Effector CD4-positive, alpha-beta T cell (primary cell): ENCODE measurements at places on chromosomes 1 and 21.

GRCh38 chr1:172939475-172939874 is 111.3 kb downstream of the TNFSF18 start:
- DNase-seq, result no peak

DNA sequence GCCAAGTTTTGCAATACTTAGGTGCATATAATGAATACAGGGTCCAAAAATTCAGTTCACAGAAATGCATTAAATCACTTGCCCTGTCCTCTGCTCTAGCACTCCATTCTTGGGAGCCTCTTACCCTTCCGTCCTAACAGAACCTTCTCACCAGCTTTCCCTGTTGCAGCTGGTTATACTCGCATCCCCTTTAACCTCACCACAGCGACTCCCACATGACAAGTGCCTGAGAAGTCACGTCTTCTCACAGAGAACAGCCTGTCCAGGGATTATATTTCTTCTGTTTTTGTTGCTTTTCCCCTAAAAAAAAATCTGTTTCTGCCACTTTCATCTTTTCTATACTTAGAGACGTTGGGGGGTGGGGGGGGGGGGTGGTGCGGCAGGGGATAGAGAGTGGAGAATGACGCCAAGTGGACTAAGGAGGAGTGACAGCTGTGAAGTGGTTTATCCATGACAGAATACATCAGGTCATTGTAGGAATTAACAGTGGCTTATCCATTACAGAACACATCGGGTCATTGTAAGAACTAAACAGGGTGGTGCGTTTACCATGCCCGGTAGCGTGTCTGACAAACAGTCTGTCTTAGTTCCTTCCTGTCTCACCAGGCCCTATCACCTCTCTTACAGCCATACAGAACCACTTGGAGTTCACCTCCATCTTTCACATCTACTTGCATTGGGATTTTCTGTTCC is 117.6 kb downstream of the UBE2U start:
- DNase-seq, result no peak

DNA sequence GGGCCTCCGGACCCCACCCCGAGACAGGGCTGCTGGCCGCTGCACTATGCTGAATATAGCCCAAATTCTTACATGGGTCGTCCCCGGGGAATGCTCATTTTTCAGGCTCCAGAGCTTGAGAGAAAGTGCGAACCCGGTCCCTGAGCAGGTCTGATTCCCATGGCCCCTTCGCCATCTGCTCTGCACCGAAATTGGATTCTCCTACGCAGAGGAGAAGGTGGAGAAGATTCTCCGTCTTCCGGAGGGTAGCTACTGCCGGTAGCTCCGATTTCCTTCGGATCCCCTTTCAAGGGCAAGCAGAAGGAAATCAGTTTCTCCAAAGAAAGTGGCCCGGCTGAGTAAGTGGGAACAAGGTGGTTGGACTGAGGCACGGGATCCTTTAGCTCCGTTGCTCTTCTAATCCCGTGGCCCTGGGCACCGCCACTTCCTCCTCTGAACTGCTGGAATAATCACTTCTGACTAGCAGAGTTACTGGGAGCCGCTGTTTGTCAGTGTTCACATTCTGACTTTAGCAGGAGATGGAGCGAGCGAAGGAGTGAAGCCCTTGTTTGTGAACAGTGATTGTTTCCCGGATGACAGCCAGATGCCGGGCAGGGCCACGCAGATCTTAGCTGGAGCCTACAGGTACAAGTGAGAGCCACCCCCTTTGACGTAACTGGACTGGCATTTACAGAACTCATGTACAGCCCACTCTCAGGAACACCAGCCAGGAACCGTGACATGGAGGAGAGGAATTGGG is 1.1 kb upstream of the ZNF496 start:
- DNase-seq, result no peak

DNA sequence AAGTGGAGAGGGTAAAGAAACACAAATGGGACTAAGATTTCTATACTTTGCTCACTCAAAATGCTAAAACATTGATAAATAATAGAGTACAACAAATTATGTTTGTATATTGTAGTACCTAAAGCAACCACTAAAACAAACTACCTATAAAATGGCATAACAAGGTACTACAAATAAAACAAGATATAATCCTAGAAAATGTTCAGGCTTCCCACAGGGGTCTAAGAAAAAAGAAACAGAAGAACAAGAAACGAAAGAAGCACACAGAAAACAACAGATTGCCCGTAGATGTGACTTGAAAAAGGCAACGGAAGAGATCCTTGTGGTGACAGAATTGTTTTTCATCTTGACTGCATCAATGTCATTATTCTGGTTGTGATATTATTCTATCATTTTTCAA is 63.3 kb upstream of the ADGRL4 start:
- DNase-seq, result no peak

GRCh38 chr1:216836316-216836715 is 113.1 kb upstream of the ESRRG start:
- no peak for DNase-seq

DNA sequence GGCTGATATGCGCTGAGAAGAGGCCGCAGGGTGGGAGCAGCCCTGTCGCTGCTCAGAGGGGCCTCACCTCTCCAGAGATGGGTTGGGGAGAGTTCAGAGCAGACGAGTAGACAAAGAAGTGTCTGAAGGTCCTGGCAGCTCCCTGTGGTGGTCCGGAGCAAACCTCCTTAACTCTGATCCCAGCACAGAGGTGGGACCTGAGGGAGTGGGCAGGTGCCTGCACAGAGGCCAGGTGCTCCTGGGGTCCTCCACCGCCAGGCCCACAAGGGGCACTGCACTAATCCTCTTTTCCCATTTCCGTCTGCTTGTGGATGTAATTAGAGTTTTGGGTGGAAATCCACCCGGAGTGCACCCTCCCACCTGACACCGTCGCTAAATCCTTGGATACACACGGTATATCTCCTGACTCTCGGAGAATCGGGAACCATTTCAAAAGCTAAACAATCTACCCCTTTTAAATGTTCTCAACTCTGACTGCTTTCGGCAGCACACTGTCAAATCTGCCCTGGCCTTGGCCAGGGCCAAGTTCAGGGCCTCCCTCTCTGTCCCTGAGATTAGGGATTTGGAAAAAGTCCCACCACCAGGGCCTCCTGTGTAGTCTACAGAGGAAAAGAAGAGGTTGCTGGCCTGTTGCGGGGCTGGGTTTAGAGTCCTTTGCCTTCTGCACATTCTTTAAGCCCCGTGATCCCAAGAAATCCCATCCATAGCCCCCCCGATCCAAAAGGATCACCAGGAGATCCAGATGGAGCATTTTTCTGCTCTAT is 22.4 kb downstream of the CASZ1 start:
- DNase-seq, result no peak

DNA sequence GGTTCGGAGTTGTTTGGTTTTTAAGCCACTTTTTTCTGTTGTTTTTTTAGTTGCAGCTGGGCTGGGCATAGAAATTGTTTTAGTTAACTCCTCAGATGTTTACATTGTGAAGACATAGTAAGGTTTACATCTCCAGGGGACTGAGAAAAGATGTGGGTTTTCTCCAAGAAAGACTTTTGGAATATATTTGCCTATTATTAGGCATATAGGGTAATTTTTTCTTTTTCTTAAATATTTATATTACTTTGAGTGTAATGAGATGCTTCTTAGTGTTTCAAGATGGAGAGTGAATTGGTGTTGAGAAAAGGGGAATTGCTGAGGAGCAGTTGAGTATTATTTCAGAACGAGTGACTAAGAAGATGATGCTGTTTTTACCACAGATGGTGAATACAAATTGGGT is 26.6 kb upstream of the PIGK start:
- no peak for DNase-seq

DNA sequence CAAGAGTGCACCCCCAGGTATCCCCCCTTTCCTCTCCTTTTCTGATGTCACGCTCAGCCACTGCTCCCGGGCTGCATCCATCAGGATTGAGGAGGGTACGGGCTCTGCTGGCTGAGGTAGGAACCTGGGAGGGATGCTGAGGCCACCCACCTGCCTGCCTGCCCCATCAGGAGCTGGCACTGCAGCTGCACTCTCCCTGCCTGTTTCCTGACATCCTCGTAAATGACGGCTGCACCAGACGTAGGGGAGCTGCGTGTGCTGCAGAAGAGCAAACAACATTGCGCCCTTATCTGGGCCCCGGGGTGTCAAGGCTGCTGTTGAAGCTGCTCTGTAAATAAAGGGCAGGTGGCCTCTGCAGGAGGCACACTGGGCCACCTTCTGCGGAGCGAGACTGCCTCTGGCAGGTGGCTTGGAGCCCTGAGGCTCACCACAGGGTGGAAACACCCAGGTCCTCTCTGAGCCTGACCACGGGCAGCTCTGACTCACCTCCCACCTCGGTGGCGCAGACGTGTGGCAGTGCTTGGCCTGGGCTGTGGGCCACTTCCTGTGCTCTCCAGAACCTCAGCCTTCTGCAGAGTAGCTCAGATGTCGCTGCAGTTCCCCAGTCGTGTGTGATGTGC is 30.9 kb downstream of the SNAP47 start:
- DNase-seq, result peak; percentile 65

DNA sequence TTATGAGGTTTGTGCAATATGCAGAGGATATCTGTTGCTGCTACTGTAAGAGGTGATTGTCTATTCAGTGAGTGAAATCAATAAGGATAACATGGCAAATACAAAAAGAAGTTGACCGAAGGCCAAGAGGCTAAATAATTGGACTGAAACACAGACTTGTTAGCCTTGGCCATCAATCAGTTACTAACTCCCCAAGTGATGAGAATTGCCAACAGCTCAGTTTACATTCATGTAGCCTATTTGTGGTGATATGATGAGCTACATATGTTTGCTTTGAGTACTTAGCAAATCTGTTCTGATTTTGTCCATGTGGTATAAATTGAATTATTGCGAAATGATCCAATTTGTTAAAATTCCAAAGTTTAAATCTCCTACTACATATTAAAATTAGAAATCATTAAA is 68.6 kb upstream of the VAV3 start:
- DNase-seq, result no peak

DNA sequence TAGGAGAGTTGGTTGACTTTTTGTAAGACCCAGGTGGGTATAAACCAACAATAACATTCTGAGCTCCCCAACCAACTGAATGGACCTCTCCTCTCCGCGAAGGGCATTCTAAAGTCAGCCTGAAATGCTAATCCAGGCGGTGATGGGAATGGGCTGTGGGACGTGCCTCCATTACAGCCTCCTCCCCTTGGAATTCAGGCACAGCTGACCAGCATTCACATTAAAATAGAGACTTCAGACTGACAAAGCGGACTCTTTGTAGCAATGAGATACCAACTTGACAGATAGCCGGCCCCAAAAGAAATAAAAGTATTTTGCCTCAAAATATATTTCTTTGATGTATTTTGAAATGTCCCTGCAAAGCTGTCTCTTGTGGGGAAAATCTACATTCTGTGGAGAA is 101.7 kb downstream of the KIF26B start:
- DNase-seq, result no peak

DNA sequence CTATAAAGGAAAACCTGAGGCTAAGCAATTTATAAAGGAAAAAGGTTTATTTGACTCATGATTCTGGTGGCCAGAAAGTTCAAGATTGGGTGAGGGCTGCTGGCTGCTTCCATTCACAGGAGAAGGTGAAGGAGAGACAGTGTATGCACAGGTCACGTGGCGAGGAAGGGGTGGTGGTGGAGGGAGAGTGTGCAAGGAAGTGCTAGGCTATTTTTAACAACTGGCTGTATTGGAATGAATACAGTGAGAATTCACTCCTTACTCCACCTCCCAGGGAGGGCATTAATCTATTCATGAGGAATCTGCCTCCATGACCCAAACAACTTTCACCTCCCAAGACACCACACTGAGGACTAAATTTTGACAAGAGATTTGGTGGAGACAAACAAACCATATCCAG is 51.0 kb downstream of the SYDE2 start:
- no peak for DNase-seq

GRCh38 chr1:97114842-97115241 is 393.3 kb downstream of the PTBP2 start:
- no peak for DNase-seq

- no peak for DNase-seq
Observed at GRCh38 chr21:41918561-41919358, 35.1 kb downstream of the C2CD2 start.

GRCh38 chr1:87730274-87731216 is 401.9 kb downstream of the LMO4 start:
- DNase-seq, result no peak

DNA sequence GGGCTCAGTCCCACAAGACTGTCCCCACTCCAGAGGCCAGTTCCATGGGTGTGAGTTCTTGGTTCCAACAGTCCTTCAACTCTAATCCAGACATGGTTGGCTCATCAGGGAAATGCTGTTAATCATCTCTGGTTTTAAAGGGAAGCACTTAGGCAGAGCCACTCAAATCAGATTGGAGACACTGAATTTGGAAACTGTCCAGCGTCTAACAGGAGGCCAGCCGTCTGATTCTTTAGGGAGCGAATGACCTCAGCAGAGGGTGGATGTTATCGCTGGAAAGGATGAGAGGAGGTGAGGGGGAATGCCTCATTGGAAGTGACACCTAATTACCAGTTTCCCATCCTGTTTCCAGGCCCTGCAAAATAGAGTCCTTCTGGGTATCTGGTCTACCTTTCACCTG is 22.8 kb upstream of the LRRC38 start:
- no peak for DNase-seq

- DNase-seq, result no peak
Observed at GRCh38 chr1:7229186-7229585, 443.9 kb downstream of the CAMTA1 start.

DNA sequence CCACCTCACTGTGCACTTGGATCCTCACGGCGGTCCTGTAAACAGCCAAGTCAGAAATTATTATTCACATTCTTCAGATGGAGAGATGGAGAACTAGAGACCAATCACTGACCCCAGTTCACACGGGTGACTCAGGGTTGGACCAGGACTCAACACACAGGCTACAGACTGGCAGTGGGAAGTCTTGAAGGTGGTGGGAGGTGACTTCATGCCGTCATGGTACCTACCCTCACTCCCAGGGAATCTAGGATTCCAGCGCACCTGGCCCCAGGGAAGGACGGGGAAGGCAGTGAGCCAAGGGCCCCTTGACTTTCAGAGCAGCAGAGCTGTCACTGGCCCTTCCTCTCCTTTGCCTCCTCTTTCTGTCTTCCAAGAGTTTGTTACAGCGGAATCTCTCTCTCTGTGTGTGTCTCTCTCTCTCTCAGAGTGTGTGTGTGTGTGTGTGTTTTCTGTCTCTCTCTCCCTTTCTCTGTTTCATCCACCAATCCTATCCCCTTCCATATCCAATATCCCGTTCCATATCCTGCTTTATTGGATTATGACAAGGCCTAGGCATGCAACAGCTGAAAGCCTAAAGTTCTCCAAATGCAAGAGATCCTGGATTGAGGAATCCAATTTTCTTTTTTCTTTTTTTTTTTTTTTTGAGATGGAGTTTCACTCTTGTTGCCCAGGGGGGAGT is 11.7 kb downstream of the OPTC start:
- no peak for DNase-seq

DNA sequence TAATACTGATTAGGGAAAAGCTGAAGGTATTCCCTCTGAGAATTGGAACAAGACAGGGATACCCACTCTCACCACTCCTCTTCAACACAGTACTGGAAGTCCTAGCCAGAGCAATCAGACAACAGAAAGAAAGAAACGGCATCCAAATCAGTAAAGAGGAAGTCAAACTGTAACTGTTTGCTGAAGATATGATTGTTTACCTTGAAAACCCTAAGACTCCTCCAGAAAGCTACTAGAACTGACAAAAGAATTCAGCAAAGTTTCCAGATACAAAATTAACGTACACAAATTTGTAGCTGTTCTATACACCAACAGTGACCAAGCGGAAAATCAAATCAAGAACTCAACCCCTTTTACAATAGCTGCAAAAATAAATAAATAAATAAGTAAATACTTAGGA is 78.6 kb downstream of the EXTL2 start:
- DNase-seq, result no peak

- no peak for DNase-seq
Observed at GRCh38 chr1:229204921-229205777, 65.8 kb upstream of the RAB4A start.

GRCh38 chr21:16455978-16456377 is 726.2 kb downstream of the USP25 start:
- no peak for DNase-seq

- no peak for DNase-seq
Observed at GRCh38 chr1:110508028-110508940, 10.7 kb downstream of the KCNA10 start.
